ENCODE measurements at places on chromosomes 4 and X.

GRCh38 chr4:53455766-53456165 is 78.3 kb downstream of the FIP1L1 start:
- DNase-seq, result no peak

GRCh38 chrX:130637591-130637990 is 235.8 kb downstream of the RBMX2 start:
- DNase-seq, result no peak

DNA sequence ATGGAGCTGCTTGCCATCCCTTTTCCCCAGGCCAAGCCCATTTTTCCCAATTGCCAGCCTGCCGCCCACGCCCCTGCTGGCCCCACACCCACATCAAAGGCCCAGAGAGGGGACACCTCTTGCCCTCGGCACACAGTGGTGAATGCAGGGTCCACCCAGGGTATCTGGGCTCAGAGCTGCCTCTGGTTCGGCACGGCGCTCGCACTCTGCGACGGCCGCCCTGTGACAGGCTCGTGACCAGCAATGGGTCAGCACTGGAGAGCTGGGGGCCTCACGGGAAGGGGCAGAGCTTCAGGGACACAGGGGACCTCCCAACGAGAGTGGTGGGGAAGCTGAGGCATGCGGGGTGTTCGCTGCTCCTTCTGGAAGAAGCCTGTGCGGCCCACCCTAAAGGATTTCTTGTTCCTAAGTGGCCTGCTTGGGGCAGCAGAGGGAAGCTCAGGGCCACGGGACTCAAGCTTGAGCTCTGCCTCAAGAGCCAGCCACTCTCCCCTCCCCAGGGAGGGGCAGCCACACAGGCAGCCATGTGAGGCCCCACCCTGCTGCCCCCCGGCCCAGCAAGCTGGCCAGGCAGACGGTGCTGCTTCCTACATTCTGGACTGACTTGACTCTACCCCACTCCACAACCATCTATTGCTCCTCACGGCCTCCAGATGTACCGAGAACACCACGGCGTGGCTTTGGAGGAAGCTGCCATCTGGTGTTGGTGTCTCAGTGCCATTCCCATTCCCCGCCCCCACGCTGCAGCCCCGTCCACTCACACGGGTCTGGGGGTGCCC is 73.7 kb downstream of the ABLIM2 start:
- no peak for DNase-seq

DNA sequence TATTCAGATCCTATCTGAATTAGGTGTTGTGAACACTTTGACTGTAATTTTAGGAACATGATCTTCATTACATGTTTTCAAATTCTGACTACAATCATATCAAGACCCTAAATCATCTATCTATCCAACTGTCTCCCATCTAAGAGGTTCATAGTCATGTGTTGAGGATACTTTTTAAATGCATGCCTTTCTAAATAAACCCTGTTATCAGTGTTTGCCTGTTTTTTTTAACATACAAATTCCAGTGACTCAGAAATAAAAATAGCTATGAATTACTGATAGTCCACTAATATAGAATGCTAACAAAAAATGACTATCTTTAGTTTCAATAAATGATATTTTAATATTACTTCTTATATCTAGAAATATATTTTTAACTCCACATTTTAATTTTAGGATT is 8.0 kb downstream of the RAB28 start:
- DNase-seq, result no peak

DNA sequence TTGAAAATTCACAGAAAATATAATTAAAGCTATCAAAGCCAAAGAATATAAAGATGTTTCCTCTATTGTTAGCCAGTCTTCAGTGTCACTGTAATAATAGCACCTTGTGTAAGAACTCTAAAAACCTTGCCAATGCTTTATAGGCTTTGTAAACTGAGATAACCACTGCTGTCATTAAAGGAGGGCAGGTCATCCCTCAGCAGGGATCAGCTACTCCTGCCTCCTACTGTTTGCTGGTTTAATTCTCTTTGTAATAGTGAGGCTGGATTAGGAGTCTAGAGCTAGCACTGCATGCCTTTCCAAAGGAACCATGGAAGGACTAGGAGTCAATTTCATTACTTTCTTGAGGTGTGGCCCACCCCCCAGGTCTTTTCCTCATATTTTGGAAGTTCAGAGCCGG is 46.2 kb downstream of the FHIP1A start:
- no peak for DNase-seq

DNA sequence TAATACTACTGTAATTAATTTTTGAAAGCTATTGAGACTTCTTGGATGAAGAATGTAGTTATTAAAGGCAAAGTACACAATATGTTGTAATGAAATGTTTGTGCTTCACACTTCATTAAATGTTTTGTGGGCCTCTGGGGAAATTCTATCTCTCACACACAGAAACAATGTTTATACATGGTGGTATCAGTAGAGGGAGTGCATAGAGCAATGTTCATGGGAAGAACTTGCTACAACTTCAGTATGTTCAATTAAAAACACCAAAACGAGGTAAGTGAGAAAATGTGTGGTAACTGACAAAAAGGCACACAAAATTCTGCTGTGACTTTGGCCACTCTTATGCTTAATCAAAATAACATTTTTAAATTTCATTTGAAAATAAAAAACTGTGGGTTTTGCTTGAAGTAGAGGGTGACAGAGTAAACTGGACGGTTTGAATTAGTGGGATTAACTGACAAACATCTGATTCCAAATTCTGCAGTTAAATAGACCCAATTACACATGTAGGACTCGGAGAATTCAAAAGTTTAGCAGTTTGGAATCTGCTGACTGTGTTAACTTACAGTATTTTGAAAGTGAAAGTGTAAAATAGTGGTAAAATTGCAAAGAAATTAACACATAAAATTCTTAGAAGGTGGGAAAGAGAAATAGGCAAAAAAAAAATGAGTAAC is 111.4 kb upstream of the TTC29 start:
- DNase-seq, result no peak

DNA sequence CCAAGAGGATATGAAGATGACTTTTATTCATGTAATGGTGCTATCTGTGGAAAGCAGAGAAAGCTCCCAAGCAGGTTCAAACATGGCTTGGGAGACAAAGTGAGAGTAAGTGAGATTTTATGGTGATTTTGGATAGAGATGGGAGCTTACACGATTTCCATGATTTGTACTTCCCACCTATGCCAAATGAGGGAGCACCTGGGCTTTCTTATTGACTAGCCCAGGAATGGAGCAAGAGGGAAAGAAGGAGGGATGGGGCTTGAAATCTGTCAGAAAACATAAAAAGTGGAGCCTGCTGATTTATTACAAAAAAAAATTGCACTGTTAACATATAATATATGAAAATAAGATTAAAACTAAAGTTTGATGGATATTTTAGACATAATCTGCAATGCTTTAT is 703.5 kb upstream of the PABPC4L start:
- no peak for DNase-seq

DNA sequence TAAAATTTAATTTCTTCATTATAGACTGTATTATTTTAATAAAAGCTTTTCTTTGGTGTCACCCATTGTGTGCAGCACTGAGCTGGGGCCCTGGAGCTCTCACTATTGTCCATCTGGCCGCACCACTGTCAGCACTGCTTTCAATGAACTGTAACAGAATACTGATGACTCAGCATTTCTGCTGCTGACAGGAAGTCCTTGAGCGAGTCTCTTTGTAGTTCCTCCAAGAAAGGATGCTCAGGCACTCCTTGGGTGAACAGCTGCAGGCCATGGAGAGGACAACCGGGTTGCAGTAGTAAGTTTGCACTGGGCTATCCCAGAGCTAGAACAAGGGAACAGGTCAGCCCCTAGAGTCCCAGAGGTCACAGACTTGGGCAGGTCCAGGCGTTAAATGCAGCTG is 81.6 kb downstream of the SORBS2 start:
- no peak for DNase-seq

GRCh38 chr4:184395971-184396391 is 78.4 kb downstream of the IRF2 start:
- DNase-seq, result no peak

DNA sequence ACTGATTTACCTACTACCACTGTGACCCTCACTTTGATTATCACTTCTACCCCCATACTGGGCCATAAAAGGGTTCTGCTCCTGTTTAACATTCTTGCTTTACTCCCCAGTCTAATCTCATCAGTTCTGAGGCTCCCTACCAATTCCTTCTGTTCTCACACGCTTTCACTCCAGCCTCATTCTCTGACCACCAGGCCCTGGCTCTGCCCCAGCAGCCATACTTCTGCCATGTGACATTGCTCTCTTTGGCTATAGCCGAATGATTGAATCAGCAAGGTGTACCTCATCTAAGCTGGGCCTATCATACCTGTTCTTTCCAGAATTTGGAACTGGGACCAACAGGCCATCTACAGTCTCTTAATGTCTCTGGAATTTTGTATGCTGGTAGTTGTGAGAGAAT is 14.4 kb upstream of the ELF2 start:
- DNase-seq, result no peak

DNA sequence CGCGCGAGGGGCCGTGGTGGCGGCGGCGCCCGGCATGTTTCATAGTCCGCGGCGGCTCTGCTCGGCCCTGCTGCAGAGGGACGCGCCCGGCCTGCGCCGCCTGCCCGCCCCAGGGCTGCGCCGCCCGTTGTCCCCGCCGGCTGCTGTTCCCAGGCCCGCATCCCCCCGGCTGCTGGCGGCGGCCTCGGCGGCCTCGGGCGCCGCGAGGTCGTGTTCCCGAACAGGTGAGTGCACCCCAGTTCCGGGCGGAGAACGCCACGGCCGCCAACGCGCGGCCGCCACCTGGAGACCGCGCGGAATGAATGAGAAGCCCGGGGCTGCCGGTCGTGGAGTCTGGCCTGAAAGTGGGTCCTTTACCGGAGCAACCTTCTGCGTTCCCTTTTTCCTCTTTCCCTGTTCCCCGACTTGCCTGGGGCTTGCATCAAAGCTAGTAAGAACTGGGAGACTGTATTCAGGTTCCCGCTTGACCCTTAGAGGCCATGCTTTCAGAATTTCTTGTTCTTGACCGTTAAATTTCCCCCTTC is 429 bp downstream of the NOCT start:
- DNase-seq, result no peak

DNA sequence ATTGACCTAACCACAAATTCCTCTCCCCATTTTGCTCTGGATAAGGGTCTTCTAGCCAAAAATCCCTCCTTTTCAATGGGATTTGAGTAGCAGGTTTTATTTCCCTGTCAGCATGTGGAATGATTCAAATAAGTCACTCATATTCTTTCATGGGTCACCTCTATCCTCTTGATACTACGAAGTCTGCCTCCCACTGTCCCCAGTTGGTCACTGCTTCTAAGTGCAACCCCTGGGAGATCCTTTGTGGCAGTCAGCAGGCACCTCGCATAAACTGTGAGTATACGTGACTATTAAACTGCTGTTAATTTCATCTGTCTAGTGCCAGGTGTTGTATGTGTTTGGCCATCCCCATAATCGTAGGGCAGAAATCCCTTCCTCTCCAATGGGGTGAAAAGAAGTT is 1667.9 kb upstream of the PCDH7 start:
- no peak for DNase-seq

GRCh38 chr4:183422962-183423631 is 21.3 kb upstream of the CDKN2AIP start:
- DNase-seq, result no peak

GRCh38 chr4:164783976-164784375 is 30.0 kb downstream of the SMIM31 start:
- DNase-seq, result no peak

DNA sequence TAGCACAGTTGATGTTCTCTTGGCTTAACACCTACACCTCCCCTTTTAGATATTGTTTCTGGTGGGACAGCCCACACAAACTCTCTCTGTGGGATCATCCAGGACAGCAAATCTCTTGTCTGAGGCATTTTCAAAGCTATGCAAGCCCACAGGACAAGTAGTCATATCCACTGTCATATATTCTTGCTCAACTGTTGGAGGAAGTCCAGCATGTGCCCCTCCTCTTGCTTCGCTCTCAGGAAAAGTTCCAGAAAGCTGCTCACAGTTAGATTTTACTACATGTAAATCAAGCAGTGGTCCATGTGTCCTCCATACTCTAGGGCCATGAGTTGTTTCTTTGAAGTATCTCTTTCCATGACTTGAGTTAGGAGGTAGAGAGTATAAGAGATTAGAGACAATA is 260.7 kb downstream of the INPP4B start:
- no peak for DNase-seq

DNA sequence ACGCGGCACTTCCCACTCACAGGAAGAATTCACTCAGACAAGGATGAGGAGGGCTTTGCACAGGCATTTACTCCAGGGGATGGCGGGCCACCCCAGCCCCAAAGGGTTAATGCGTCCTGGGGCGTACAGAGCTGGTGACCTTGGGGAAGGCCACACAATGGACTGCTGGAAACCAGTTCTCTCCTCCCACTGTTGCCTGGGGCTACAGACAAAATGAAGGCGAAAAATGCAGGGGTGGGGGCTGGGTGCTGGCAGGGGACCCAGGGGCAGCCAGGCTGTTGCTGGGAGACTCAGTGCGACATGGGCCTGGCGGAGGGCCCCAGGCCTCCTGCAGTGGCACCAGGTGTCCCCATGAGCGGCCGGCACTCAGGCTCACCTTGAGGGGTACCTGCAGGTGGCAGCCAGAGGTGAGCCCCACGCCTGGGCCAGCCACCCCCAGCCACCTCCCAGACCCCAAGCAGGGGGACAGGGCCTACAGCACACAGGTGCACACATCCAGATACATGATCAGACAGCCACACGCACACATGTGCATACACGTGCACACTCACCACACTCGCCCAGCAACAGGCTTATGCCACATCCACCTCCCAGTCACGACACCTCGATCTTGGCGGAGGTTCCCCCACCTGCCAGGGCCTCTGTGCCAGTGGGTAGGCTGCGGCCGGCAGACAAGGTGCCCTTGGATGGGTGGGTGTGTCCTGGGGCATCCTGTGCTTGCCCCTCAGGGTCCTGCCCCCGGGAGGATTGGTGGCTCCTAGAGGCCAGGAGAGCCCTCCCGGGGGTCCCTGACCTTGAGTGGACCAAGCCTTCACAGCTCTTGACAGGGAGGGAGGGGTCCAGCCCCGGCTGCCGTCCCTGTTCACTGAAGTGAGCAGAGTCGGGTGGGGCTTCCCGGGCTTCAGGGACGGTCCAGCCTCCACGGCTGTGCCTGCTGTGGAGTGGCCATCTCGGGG is 13.1 kb downstream of the NAT8L start:
- DNase-seq, result no peak

DNA sequence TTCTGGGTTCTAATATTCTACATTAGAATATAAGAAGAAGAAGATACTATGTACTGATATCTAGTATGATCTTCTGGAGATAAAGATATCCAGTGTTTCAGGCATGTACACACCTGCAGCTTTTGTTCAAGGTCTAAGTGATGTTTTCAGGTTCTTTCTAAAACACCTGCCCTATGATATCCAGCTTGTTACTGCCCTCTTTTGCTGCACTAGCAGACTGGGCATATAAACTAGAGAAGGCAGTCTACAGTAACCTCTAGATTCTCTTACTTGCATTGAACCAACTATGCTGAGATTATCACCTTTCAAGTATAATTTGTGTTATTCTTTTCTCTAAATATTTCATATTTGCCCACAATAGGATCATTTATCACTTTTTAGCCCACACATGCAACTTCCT is 1.9 kb upstream of the FRYL start:
- no peak for DNase-seq

DNA sequence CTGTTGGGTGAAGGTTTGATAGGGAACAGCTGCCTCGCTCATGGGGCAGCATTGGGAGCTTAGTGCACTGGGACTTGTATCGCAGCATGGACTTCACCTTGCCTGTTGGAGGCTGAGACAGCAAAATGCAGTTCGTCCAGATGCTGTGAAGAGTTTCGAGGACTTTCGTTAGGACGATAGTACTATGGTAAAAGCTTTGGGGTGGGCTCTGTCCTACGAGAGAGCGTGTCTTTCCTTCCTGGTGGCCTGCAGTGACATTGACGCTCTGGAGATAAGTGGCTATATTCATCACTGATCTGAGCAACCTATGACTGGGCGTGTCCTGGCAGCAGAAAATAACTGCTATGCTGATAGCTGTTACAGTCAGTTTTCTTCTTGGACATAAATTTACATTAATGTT is 44.8 kb downstream of the ARHGAP10 start:
- no peak for DNase-seq
